Esophagus squamous epithelium (tissue), 5 donors: ENCODE measurements at places on chromosomes 2 and 18.
A peak's percentile ranks its signal among the peaks of the same experiment; 100 is the strongest.

GRCh38 chr2:193837111-193837738 lies 1642.5 kb upstream of the TMEFF2 start:
- no peak for DNase-seq

DNA sequence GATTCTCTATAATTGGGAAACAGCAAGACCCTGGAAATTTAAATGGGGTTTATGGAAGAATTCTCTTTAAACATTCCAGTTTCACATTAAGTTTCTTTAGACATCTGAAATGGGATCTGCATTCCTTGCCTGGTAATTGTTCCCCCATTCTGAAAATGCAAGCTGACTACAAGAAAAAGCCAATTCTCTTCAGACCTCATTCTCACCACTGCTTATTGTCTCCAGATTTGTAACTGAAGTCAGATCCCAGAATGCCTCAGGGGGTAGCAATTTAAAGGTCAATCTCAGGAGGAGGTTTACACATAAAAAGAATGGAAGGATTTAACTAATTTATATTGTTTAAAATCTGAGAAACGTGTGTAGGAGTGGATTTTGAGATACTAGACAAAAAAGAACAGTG lies 41.2 kb downstream of the COL3A1 start:
- DNase-seq: no peak

DNA sequence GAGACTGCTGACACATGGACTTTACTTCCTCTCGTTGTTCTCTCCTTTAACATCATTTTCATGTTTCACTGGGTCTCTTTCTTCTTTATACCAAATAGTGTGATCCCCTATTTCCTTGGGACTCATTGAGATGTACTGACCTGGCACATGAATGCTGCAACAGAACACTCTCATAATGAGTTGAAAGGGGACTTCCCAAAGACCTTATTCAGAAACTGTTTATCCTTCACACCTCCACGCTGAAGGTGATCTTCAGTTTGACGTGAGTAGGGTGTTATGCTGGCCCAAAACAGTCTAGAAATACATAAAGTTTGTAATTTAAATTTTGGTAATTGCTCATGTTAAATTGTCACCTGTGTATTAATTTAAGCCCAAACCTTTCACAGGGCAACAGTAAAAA lies 1096.8 kb upstream of the GYPC start:
- no peak for DNase-seq

DNA sequence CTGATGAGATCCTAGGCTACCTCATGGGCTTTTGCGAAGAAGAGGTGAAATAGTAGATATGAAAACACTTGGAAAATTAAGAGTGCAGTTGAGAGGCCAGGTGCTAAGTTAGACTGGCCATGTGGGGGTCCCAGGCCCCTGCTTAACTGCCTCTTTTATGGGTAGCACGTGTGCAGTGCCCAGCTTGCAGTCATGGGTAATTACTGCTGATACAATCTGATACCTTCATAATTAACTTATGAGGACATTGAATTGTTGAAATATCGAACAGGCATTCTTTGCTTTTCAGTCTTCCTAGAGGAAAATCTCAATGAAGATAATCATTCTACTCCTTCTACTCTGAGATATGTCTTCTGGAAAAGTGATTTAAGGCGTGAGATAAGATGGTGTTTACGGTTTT lies 11.6 kb downstream of the TRAF3IP1 start:
- no peak for DNase-seq

GRCh38 chr18:24227977-24228666 lies 89.3 kb downstream of the CABYR start:
- DNase-seq: no peak

- DNase-seq: no peak
Observed at GRCh38 chr18:63107171-63107845, 212.3 kb downstream of the BCL2 start.

- DNase-seq: no peak
Observed at GRCh38 chr18:6714010-6714409, 15.5 kb upstream of the ARHGAP28 start.

GRCh38 chr2:76310894-76311633 lies 600.3 kb upstream of the GCFC2 start:
- DNase-seq: no peak

- no peak for DNase-seq
Observed at GRCh38 chr18:45416168-45416567, 199.1 kb upstream of the SLC14A2 start.

GRCh38 chr2:142724186-142724585 lies 153.3 kb upstream of the KYNU start:
- DNase-seq: no peak

DNA sequence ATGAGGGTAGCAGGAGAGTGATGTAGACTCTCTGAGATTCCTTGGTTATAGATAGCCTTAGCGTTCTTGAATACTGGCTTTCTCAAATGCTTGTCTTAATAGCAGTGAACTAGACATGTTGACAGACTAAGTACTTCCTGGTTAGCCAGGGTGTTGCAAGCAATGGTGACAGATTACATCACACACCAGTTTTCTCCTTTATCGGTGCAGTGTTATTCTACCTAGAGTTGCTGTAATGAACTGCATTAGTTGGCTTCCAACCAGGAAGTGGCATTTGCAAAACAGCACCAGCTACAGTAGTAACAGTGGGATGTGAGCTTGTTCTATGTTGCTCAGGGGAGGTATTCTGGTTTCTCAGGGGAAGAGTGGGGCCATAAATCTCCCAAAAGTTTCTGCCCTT lies 582.2 kb upstream of the DDX18 start:
- no peak for DNase-seq

DNA sequence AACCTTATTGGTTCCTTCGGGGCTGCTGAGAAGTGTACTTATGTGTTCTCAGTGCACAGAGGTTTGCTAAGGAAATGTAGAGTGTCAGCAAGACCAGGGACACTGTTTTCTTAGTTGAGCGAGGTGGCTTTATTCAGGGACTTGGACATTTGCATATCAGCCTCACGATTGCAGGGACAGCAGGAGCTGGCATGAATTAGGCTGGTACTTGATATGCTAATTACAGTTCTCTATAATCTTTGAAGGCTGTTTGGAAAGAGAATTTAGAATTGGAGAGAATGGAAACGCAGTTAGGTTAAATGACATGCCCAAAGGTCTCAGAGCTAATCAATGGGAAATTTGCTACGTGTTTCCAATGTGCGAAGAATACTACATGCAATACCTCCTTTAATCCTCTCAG lies 18.7 kb upstream of the MTCL1 start:
- no peak for DNase-seq

- DNase-seq: no peak
Observed at GRCh38 chr2:26702025-26702424, 9.5 kb downstream of the KCNK3 start.

DNA sequence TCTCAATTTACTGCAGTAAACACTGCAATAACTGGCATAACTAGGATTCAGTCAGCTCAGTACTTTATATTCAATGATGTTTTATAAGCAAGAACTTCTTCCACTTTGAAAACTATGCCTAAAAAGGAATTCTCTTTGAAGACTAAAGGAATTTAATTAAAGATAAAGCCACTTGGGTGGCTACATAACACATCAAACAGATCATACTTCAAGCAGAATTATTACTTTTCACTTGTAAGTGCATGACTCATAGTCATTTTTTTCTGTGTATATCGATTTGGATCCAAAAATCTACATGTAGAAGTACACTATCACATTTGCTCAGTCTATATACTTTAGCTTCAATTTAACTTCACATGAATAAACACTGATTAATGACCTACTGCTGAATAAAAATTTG lies 4.0 kb downstream of the KANSL1L start:
- no peak for DNase-seq

GRCh38 chr2:71530641-71531332 lies 77.4 kb downstream of the DYSF start:
- DNase-seq: no peak

DNA sequence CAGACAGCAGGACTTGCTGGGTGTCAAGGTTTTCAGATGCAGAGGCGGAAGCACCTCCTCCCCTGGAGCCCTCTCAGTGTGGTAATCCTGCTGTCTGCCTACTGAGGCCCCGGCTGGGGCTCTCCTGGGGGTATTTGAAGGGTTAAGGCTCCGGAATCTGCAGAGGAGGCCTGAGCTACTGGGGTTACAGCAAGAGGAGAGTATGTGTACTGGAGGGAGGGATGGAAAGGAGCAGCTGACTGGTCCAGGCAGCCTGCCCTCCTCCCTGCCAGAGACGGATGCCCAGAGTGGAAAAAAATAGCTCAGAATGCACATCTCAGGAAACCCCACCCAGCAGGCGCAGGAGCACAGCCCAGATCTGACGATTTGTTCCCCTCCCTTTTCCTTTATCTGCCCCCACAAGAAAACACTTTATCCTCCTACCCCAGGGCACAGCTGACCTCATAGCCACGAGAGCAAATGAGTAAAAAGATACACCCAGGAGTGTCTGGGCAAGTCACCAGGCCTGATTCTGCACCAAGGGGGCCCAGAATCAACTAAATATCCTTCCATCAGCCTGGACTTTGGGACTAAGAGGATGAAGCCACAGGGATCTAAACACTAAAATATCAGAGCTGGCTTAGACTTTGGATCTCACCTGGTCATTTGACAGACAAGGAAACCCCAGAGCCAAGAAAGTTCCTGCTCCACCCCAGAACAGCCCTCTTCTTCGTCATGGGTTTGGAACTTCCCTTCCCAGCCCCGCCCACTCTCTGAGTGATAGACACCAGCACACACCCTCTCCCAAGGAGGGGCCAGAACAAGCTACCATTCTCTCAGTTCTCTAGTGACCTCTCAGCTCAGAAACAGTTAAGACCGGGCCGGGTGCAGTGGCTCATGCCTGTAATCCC lies 5.5 kb downstream of the TMBIM1 start:
- DNase-seq: peak; percentile 60

DNA sequence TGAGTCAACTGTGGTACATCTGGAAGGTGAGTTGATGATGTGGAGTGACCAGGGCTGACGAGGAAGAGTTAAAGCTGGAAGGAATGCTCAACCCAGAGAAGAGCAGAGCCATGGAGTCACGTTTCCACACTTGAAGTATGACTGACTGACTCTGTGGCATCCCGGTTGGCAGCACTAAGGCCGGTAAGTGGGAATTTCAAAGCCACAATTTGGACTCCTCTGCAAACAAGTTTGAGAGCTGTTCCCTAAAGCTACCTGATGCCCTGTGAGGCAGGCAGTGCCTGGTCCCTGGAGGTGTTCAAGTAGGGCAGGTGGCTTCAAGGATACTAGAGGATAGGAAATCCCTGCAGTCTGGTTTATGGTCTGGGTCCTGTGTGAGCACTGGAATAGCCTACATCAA lies 69.3 kb upstream of the ITGB6 start:
- DNase-seq: no peak

DNA sequence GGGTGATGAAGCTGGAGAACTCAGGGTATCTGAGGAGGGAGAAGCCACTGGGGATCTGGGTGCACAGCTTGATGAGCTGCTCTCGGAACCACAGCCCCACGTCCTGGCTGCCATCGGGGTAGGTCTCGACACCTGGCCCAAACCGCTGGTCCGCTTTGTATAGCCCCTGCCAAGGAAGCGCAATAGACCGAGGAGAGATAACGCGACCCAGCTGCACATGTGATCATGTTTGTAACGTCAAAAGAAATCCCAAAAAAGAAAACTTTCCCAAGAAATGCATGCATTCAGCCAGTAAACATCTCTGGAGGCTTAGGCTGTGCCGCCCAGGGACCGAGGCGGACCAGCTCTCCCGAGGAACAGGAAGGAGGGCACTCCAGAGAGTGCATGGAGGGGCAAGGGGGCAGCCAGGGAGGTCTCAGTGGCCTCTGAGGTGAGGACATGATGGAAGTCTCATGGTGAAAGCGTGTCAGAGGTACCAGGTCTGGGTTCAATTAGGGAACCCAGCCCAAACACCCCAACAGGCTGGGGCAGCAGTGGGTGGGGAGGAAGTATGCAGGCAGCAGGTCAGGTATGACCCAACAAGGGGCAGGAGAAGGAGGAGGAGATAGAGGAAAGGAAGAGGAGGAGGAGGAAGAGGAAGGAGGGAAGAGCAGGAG lies 28.3 kb downstream of the ANKMY1 start:
- DNase-seq: no peak

GRCh38 chr2:186950694-186951093 lies 101.7 kb upstream of the ZSWIM2 start:
- no peak for DNase-seq

DNA sequence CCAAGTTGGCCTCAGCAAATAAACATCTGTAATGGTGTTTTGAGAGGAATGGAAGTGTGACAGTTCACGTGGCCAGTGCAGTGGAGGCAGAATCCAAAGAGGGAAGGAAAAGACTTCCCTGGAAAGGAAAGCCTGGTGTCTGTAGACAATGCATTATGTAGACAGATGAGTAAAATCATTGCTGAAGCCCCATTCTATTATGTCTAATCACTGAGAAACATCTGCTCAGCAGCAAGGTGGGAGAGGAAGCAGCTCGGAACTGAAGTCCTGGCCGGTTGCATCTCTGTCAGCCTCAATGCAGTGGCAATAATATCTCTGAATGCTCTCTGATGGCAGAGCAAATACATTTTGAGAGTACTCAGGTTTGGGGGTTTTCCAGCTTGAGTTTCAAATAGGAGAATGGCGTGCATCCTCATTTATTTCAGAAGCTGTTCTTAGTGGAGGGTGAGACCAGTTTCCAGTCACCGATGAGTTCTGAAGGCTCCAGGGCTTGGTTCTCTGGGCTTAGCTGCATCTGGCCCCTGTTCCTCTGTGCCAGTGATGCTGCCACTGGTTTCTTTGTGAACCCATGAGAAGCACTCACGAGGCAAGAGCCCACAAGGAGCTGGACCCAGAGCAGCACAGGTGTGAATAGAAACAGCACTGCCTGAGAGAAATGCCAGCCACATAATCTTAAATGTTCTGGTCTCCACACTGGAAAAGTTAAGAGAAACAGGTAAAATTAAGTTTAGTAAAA lies 63.3 kb downstream of the RPIA start:
- DNase-seq: no peak

DNA sequence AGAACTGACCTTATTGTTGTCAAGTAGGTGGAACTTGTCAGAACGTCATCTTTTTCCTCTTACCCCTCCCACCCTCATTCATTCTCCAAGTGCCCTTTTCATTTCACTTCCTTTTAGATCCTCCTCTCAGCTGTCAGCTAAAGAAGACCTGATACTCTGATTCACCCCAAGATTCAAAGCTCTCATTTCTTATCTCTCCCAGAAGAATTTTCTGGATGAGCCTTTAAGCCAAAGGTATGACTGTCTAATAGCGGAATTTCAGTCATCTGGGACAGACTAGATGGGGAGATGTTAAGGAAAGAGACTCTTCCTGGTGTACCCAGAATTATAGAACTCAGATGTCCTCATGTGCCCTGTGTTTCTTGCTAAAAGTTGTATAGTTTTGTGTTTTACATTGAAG lies 53.9 kb downstream of the TCF7L1 start:
- DNase-seq: no peak
